ENCODE measurements at places on chromosomes 4 and X. TPM values are rescaled to one million over a fixed set of nuclear protein-coding genes. Genes with fewer than 3 reads are reported as not detected.

Gene MTM1
- polyA plus RNA-seq: 5.7 TPM

Gene RXFP1
- polyA plus RNA-seq: 0.13 TPM

Gene PPBP
- 3.5 TPM for polyA plus RNA-seq

Gene PROM1
- 43.5 TPM for polyA plus RNA-seq

Gene SSX4B
- not detected for polyA plus RNA-seq

Gene NLRP2B
- not detected for polyA plus RNA-seq

Gene SSX4
- not detected for polyA plus RNA-seq

Gene TECRL
- polyA plus RNA-seq: 30.9 TPM

Gene SPANXB1
- not detected for polyA plus RNA-seq

Gene CXXC4
- polyA plus RNA-seq: 2.6 TPM

Gene AFP
- polyA plus RNA-seq: 0.59 TPM

Gene PAGE2B
- not detected for polyA plus RNA-seq

Gene SSX5
- not detected for polyA plus RNA-seq

Gene IL2RG
- 1.9 TPM for polyA plus RNA-seq

- no peak for DNase-seq
Measured at GRCh38 chrX:136750364-136750763, 30.4 kb downstream of the ARHGEF6 start.

DNA sequence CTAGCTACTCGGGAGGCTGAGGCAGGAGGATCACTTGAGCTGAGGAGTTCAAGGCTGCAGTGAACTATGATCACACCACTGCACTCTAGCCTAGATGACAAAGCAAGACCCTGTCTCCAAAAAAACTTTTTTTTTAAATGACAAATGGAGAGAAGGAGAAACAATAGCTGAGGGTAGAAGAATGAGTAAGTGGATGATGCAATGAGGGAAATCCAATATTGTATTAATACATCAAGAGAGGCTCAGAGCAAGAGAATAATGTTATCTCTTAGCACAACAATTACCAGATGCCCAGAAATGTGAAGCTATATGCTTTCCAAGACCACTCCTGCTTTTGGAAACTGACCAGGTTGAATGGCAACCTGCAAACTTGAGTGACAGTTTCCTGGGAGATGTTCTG, 19.9 kb upstream of the GPR173 start:
- DNase-seq: no peak

DNA sequence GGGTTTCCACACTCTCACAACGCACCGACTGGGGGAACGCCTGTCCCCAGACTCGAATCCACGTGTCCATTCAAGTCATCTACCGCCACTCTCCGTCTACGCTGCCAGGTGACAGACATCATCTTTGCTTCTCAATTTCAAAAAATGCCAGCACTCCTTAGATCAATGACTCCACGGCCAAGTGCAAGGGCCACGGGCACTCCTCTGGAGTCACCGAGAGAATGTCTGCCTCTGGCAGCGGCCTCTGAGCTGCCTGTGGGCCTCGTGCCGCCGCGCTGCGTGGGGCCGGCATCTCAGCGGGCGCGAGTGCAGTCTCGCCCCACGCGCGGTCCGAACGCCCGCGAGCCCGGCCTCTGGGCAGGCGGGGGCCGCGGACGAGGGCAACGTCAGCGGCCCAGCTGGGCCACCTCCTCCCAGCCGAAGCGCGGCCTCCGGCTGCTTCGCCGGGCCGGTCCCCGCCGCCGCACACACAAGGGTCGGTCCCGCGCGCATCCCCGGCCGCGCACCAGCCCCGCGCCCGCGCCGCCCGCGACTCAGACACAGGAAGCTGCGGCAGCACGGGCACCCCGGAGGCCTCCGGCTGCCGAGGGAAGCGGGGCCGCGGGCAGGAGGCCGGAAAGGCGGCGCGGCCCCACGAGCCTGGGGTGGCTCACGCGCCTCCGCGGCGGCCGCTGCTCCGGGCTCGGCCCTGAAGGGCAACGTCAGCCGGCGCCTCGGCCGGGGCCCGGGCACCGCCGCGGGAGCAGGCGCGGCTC, 450 bp downstream of the ACSL1 start:
- DNase-seq: no peak

DNA sequence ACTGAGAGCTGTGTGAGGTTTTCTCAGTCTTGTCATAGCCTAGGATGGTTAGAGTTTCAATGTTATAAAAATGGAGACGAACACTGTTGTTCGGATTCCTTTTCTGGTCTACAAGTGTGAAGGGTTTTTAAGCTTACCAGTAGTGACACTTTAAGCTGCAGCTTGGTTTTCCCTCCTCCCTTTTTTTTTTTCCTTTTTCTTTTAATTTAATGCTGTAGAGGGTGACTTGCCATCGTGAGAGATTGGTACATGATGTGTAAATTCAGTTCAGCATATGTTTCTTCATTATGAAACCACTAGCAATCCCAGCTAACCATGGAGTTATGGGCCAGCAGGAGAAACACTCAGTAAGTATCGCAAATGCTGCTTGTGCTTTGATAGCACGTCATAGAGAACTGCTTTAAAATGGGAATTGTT, 165.0 kb downstream of the RAPGEF2 start:
- no peak for DNase-seq

GRCh38 chr4:37224854-37225253, 19.7 kb upstream of the NWD2 start:
- DNase-seq: peak; percentile 9

DNA sequence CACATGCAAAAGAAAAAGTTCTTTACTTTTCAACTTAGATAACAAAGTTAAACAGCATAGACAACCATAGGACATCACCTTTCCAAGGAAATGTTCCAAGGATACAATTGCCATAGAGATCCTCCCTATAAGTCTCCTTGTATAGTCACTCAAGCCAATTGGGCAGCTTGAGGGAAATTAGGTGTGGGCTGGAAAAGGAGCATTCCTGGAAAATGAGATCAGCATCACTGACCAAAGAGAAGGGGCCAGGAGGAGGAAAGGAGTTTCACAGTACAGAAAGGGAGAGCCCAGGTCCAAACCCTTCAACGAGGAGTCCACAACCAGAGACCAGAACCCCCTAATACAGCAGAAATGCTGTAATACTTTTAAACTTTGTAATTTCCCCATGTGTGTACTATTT, 91.5 kb upstream of the PPARGC1A start:
- peak; percentile 40 for DNase-seq

GRCh38 chr4:26178854-26179253, 142.0 kb upstream of the RBPJ start:
- peak; percentile 54 for DNase-seq

- DNase-seq: no peak
Measured at GRCh38 chrX:16433021-16433420, 216.9 kb upstream of the S100G start.

GRCh38 chr4:8401665-8402064, 38.9 kb downstream of the ACOX3 start:
- no peak for DNase-seq

GRCh38 chr4:84417997-84418709, 80.9 kb downstream of the NKX6-1 start:
- DNase-seq: no peak

DNA sequence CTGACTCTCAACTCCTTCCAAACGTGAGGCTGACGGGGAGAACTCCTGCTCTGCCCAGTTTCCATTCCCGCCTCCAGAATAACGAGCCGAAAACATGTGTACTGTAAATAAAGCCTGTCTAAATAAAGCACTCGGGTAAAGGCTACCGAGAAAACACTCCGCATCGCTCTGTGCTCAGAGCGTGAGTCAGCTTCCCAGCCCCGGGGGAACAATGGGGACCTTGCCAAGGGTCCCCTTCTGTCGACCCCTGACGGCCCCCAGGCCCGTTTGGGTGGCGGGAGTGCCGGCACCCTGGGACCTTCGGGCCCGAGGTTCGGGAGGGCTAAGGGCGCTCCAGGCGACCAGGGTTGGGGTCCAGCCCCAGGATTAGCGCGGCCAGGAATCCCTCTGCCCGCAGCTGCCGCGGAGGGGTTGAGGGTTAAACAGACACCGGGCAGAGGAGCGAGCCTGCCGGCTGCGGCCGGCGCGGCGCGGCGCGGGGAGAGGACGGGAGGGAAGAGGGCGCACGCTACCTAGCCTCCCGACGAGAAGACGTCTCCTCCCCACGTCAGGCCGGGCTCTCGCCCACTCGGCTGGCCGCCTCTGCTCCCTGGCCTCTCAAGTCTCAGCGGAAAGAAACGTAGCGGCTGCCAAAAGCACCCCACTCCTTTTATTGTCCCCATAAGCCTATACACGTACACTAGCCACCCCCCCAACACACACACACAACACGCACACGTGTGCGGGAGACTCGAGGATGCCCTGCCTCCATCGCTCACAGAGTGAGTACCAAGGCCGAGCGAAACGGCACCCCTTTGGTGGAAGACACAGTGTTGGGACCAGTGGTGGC, 85.5 kb downstream of the BCOR start:
- no peak for DNase-seq

GRCh38 chr4:176258135-176258534, 10.9 kb downstream of the ASB5 start:
- DNase-seq: no peak

Data from muscle of back (tissue), 13 donors.